H4 (cell line): ENCODE measurements at places on chromosomes 12 and 14.

DNA sequence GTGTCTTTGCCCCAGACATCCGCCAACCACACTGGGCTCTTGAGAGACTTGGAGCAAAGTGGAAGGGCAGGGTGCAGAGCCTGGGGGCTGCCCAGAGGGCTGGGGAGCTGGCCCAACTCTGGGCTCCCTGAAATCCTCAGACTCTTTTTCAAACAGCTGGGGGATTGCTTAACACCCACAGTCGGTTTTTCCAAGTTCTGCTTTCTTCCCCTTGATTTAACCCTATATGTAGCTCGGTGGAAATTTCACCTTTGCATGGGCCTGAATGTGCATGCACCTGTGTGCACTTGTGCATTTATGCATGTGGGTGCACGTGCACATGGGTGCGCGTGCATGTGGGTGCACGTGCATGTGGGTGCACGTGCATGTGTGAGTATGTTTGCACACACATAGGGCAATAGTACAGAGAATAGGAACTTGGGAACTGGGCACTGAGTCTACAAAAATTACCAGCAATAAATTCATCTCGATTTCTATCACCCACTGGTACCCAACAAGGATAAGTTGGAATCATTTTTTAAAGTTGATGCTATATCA lies 52.3 kb upstream of the RFLNA start:
- no peak for DNase-seq

DNA sequence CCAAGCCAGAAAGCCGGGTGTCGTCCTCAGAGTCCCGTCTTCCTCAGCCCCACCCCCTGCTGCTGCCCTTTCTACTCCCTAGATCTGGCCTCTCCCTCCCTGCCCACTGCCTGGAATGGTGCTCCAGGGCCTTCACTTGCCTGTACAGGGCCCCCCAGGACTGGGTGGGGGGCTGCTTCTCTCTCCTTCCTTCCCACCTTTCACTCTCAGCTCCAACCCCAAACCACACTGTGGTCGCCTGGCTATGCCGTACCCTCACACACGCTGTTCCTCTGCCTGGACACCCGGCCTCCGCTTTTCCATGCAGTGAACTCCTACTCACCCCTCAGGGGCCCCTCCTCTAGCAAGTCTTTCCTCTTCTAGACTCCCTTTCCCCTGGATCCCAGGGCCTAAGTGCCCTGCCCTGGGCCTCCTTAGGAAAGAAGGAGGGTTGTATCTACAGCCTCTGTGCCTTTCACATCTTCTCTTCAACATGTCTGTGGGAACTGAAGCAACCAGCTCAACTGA lies 25.5 kb upstream of the DIO3 start:
- DNase-seq = no peak

GRCh38 chr12:51389302-51389999 lies 1.8 kb downstream of the GALNT6 start:
- peak; percentile 40 for DNase-seq

GRCh38 chr12:15608406-15608805 lies 180.8 kb downstream of the EPS8 start:
- DNase-seq = no peak
